Stimulated activated CD4-positive, alpha-beta T cell treated with anti-CD3 and anti-CD28 coated beads, TNF-alpha, amount 100 ng/mL, for 48 hours (primary cell): ENCODE measurements at places on chromosomes 3 and 15.
A peak's percentile ranks its signal among the peaks of the same experiment; 100 is the strongest.

- no peak for DNase-seq
Observed at GRCh38 chr15:63134245-63134985, 12.8 kb downstream of the LACTB start.

- no peak for DNase-seq
Observed at GRCh38 chr3:185084901-185085300, 68.0 kb downstream of the C3orf70 start.

GRCh38 chr3:115660646-115661337 is 37.5 kb downstream of the GAP43 start:
- DNase-seq, result no peak

DNA sequence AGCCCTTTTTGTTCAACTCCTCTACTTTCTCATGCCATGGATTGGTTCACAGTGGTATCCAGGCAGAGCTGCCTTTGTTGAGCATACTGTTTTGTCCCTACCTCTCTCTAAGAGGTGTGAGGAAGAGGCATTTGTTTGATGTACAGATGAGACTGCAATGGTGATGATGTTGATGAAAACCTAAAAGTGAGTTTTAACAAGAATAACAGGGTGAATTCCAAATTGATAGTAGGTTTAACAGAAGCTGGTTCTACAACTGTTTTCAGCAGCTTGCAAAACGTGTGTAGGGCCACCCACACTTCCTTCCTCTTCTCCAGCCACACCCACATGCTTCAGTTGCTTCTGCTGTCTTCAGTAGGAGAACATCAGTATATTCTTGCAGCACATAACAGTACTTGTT is 10.2 kb downstream of the SNRK start:
- peak; percentile 33 for DNase-seq

DNA sequence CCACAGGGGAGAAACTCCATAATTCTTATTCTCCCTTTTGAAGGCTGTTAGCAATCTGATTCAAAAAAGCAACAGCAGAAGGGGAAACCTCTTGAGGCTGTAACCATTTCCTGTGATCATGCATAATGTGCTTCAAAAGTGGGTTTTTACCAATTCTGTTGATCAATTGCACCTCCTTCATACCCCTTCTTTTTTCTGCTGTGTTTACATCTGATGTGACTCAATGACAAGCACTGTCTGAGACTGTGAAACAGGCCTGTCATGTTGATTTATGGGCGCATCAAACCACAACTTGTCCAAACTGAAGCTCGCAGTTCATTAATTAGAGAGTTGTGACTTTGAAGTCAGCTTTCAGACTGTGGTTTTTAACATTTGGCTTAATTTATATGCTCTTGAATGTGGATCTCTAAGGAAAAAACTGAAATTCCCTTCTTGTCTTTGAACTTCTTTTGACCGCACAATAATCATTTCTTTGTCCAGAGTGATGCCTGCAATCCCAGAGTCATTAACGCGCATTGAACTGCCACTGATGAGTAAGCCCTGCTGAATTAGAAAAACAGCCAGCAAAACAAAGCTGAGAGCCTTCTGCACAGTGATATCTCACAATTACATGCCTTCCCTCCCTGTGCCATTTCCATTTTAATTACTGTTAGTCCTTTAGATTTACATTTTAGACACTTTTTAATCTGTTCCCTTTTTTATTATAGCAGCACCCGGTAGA is 532.8 kb downstream of the FOXP1 start:
- no peak for DNase-seq

DNA sequence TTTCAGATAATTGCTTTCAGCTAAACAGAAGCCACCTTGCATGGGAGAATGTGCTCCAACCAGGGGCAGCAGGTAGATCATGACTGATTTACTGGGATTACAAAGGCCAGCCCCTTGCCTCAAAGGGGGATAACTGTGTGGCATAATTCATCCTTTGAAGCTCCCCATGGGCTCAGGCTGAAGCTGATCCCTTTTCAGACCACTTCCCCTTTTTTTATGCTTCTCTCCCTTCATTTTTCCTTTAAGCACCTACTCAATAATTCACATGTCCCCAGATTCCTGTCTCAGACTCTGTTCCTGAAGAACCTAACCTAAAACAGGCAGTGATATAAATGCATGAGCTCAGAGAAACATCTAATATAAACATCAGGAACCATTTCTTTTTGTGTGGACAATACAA is 8.2 kb upstream of the MYRIP start:
- no peak for DNase-seq

GRCh38 chr3:30035935-30036567 is 570.4 kb upstream of the TGFBR2 start:
- no peak for DNase-seq

DNA sequence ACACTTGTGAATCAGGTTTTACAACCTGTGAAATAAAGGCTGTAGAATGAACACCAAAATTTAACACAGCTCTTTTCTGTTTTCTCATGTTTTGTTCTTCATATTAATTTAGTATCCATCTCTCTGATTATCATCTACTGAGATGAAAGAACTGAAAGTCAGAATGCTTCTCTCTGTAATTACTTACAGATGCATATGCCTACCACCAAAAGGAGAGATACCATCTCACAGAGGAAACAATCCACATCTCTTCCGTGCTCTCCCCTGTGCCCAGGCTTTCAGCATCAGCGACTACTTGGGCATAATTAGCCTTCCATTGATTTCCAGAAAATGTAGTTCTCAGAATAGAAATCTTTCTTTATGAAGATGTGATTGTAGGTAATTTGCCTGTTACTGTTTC is 741.4 kb downstream of the GRM7 start:
- no peak for DNase-seq

- no peak for DNase-seq
Observed at GRCh38 chr3:48220746-48221145, 2.5 kb upstream of the CAMP start.
